ENCODE measurements at places on chromosomes 13 and 19.
A peak's percentile ranks its signal among the peaks of the same experiment; 100 is the strongest.

DNA sequence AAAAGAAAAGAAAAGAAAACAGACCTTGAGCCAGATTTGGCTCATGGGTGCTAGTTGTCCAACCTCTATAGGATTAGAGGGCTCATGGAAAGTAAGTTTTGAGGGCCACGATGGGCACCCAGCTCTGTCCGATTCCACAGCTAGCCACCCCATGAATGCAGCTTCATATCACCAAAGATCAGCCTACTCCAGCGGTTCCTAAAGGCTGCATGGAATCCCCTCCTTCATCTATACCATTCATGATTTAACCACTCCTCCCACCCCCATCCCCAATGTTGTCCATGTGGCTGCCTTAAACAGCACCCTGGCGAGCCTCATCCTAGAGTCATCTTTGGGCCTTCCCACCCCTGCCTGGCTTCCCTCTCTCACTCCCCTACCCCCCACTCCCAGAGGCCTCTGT, 2.1 kb downstream of the MVB12A start:
- no peak for DNase-seq

GRCh38 chr13:65868099-65868498, 1362.0 kb downstream of the PCDH9 start:
- DNase-seq = no peak

- no peak for DNase-seq
Measured at GRCh38 chr13:97211300-97211699, 10.8 kb upstream of the MBNL2 start.

DNA sequence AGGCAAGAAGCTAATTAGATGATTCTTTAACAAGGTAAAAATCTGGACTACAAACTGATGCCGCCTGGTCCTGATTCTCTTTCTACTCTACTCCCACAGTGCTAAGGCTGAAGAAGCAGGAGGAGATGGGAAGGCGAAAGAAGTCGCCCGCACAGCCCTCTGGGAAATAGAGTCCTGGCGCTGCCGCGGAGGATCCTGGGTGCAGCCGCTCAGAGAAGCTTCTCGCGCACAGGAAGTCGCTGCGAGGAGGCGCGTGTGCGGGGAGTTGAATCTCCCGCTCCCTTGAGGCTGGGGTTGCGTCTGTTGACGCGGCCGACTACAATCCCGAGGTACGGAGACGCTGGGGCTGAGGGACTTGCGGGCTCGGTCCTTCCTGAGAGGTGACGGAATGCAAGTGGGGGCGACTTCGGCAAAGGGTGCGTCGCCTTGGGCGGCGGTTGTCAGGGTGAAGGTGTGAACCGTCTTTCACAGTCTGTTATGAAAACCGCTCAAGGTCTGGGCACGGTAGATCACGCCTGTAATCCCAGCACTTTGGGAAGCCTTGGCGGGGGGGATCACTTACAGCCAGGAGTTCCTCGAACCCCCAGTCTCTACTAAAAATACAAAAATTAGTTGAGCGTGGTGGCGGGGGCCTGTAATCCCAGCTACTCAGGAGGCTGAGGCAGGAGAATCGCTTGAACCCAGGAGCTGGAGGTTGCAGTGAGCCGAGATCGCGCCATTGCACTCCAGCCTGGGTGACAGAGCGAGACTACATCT, at the start of gene ZNF473:
Gene ZNF473 (plus strand): TSS at position 212 of the 756 bp plus-strand sequence. CDS start 5,078 bp downstream, outside the sequence.
- DNase-seq = peak; percentile 94

- DNase-seq = no peak
Measured at GRCh38 chr19:37413313-37414084, 42.6 kb downstream of the ZNF527 start.

GRCh38 chr13:108897955-108898354, 268.5 kb downstream of the MYO16 start:
- DNase-seq = no peak

- DNase-seq = no peak
Measured at GRCh38 chr19:5308451-5309437, 31.9 kb downstream of the PTPRS start.

GRCh38 chr13:90535421-90535820, 812.1 kb upstream of the MIR17HG start:
- no peak for DNase-seq
